SW480 (cell line): ENCODE measurements at places on chromosomes 4 and X.

DNA sequence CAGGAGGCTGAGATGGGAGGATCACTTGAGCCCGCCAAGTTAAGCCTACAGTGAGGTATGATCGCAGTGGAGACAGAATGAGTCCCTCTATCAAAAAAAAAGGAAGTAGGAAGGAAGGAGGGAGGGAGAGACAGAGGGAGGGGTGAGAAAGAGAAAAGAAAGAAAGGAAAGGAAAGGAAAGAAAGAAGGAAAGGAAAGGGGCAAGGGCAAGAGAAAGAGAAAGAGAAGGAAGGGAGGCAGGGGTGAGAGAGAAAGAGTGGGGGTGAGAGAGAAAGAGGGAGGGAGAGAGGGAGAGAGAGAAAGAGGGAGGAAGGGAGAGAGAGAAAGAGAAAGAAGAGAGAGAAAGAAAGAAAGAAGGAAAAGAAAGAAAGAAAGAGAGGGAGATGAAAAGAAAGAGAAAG is 13.2 kb downstream of the ELF2 start:
- DNase-seq, result no peak

GRCh38 chrX:115400960-115401359 is 111.4 kb downstream of the LUZP4 start:
- no peak for DNase-seq

GRCh38 chrX:132559101-132559500 is 70.3 kb upstream of the MBNL3 start:
- no peak for DNase-seq

- no peak for DNase-seq
Measured at GRCh38 chr4:94519925-94520789, 68.4 kb downstream of the PDLIM5 start.

DNA sequence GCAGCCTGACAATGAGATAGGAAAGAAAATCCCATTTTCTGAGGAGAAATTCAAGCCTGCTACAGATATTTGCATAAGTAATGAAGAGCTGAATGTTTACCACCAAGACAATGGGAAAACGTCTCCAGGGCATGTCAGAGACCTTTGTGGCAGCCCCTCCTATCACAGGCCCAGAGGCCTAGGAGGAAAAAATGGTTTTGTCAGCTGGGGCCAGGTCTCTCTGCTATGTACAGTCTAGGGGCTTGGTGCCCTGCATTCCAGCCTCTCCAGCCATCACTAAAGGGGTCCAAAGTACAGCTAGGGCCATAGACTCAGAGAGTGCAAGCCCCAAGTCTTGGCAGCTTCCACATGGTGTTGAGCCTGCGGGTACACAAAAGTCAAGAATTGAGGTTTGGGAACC is 361.6 kb upstream of the ANXA10 start:
- DNase-seq, result no peak

DNA sequence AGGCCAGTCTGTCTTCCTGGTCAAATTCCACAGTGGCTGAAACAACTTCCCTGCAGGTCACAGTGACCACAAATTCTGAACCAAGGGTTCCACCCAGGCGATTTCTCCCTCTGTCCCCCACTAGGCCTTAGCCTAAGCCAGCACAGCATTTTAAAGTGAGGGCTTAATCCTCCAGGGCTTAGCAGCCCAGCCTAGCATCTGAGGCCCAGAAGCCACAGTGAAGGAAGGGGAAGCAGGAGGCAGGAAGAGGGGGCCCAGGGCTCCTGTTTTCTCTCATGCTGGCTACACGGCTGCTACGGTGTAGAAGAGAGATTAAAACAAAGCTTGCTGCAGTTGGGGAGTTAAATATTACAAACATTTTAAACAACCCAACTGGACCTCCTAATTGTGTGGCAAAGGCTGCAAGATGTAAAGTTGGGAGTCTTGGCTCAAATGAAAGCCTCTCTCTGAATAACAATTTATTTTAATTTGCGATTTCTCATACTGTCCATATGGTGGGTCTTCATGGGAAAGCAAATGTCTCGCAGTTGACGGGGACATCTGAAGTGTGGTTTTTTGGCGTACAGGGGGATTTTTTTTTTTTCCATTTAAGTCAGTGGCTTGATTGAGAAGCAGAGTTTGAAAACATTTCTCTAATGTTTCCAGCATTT is 170.8 kb upstream of the RAI2 start:
- DNase-seq, result no peak
